Muscle of arm (tissue), 14 donors: ENCODE measurements at places on chromosomes 7 and 10. TPM values are rescaled to one million over a fixed set of nuclear protein-coding genes. Genes with fewer than 3 reads are reported as not detected.

DNA sequence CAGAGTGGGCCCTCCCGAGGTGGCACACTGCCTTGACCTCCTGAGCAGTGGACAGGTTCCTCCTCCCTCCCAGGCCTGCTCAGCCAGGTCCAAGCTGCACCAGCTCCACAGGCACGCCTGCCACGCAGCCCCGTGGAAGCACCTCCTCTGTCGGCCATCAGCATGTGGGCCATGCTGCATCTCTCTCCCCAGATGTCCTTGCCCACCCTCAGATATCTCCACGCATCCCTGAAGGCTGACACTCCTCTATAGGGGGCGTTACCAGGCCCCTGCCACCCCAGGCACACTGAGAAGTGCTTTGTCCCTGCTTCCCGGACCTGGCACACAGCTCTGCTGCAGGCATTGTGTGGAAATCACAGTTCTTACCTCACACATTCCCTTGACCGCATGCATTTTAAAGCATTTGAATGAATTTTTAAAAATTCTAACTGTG lies 598.5 kb downstream of the SDK1 start:
- DNase-seq: no peak

- DNase-seq: no peak
Observed at GRCh38 chr10:120940299-120940900, 89.2 kb downstream of the WDR11 start.

DNA sequence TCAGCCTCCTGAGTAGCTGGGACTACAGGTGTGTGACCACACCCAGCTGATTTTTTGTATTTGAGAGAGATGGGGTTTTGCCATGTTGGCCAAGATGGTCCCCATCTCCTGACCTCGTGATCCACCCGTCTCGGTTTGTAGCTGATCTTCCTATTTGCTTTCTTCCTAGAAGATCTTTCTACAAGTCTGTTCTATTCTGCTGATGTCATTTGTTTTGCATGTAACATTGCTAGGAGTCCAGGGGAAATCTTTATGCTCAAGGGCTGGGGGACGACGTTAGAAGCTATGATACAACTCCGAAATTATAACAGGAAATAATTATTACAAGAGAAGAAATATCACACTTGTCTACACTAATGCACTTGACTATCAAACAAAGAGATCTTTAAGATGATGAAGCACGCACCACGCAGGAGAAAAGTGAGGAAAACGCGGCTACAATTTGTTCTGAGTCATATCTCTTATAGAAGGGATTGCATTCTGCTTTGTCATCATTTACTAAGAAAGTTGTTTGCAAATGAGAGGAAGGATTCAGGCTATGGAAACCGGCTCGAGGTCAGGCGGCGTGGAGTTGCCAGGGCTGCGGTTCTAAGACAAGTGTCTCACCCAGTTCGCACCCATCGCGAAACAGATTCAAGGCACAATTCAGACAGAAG lies 103.0 kb upstream of the CARD11 start:
- DNase-seq: no peak

GRCh38 chr7:35749556-35749955 lies 51.3 kb upstream of the SEPTIN7 start:
- no peak for DNase-seq

DNA sequence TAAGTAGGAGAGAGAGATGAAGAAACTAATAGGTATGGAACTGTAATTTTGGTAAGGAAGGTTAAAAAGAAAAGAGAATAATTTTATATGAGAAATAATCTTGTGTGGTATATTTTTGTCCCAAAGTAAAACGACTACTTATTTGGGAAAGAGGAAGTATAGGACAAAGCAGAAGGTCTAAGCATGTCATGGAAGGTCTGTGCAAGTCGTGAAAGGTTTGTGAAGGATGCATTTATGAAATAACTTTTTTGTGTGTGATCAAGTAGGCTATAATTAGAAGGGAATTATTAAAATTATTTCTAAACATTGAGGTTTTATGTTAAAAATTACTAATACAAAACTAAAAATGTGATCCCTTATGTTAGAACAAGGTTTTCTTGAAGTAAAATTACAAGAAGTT lies 63.3 kb downstream of the ZNF783 start:
- no peak for DNase-seq

DNA sequence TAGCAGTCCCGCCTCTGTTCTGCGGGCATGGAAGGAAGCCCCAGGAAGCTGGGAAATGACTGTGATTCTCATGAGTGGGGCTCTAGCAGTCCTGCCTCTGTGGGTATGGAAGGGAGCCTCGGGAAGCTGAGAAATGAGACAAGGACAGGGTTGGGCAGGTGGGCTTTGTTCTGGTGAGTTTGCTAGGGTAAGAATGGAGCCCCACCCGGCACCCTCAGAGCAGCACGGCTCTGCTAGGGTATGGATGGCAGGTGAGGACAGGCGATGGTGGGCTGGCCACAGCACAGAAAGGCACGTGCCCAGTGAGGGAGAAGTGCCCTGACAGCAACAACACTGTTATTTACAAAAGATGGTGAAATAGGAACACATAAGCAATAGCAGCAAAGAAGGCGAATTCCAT lies 39.6 kb downstream of the SVIL start:
- DNase-seq: no peak

DNA sequence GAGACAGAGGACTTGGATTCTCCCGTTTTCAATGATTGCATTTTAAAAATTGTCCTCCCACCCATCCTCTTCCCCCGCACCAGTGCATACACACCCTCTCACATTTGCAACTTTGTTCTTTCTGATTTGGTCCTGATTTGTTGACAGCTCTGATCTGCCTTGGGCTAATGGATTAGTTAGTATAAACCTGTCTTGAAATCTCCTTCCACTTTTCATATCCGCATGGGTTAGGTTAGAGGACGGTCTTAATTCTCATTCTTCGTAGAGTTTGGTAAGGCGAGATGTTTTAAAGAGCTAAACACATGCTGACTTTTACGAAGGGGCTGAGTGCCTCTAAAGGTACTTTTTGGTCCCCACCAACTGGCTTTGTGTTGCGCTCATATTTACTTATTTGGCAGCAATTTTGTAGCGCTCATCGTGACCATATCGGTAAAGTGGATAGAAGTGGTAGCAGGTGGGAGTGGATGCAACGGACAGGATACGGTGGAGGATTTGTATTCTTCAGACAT lies 1.1 kb downstream of the AHR start:
- DNase-seq: peak; percentile 43

DNA sequence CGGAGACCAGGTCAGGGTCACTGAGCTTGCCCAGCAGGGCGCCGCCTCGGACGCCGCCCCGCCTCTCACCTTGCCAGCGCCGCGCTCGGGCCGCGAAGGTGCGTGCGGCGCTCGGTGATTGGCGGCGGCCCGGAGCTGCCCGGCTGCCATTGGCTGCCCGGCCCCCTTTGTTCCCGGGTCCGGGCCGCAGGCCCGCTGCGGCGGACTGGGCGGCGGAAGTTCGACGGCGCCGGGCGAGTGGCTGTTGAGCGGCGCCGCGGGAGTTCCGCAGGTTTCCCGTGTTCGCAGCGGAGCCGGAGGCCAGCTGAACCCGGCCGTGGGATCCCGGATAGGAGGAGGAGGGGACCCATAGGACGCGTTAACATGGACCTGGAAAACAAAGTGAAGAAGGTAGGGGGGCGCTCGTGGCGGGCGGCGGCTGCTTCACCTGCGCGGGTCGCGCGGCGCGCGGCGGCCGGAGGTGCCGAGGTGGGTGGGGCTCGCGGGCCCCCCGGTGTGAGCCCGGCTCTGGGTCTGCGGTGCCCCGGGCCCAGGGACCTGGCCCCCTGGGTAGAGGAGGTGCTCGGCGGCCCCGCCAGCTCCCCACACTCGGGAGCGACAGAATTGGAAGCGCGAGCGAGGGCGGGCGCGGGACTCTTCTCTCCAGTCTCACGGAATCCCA lies at the start of gene TES:
TSS of gene TES (plus strand) at position 195 of the 661 bp plus-strand sequence. CDS start at position 364, 169 bp downstream.
- DNase-seq: no peak

GRCh38 chr7:17623546-17624185 lies 316.6 kb downstream of the SNX13 start:
- DNase-seq: no peak

- no peak for DNase-seq
Observed at GRCh38 chr7:120799147-120799546, 58.8 kb downstream of the TSPAN12 start.

DNA sequence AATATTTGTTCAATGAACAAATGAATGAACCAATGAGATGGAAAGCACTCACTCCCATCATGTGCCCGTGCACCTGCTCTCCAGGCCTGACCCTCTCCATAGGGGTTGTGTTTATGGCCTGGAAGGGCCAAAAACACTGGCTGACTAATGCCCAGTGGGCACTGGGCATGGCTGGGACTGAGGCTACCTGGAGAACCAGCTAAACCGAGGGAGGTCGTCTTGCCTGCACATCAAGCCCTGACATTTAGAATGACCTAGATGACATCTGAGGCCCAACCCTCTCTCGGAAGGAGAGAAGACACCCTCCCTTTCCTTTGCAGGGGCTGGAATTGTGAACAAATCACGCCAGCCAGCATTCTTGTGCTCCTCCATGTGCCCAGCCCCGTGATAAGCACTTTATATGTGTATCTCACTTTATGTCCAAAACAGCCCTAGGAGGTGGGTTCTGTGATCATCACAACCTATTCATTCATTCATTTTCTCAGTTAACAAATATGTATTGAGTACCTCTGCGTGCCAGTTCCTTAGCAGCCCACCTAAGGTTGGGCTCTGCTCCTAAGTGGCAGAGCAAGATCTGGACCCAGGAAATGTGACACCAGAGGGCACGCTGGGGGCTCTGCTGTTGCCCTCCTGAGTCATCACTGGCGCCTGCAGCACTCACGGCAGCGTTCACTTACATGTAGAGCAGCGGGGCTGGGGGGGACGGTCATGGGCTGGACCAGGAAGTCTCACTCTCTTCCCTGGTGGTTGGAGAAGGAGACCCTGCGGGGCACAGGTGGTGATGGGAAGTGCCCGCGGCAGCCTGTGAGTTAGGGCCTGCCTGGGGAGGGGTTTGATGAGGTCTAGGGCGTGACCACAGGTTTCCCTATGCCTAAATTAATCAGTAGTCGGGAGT lies 52.0 kb downstream of the TSPAN15 start:
- DNase-seq: no peak

DNA sequence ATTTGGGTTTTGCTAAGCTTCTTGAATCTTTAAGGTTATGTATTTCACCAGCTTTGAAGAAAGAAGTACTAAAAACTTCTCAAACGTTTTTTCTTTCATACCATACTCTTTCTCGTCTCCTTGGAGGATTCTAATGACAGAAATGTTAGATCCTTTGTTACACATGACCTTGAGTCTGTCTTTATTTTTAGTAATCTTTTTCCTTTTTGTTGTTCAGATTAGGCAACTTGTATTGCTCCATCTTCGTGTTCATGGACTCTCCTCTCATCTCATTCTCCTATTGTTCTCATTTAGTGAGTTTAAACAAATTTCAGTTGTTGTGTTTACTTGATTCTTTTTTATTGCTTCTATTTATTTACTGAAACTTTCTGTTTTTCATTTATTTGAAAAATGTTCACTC lies 73.7 kb downstream of the WDFY4 start:
- no peak for DNase-seq

- peak; percentile 36 for DNase-seq
Observed at GRCh38 chr7:116782177-116782711, 80.1 kb upstream of the CAPZA2 start.

GRCh38 chr7:155109121-155109520 lies 39.0 kb downstream of the HTR5A start:
- DNase-seq: no peak

The STEAP2 gene
- polyA plus RNA-seq: 3.4 TPM

The CPA5 gene
- 5.1 TPM for polyA plus RNA-seq

The CALN1 gene
- 2.0 TPM for polyA plus RNA-seq

The SUN1 gene
- polyA plus RNA-seq: 197 TPM

The ADAM22 gene
- polyA plus RNA-seq: 14.6 TPM

The KNDC1 gene
- polyA plus RNA-seq: 3.8 TPM

The AGR2 gene
- polyA plus RNA-seq: 27.3 TPM

The RTKN2 gene
- 3.2 TPM for polyA plus RNA-seq
